ENCODE measurements at places on chromosomes 1 and 21.
A peak's percentile ranks its signal among the peaks of the same experiment; 100 is the strongest.

- no peak for DNase-seq
Observed at GRCh38 chr1:41370756-41371420, 9.7 kb downstream of the FOXO6 start.

DNA sequence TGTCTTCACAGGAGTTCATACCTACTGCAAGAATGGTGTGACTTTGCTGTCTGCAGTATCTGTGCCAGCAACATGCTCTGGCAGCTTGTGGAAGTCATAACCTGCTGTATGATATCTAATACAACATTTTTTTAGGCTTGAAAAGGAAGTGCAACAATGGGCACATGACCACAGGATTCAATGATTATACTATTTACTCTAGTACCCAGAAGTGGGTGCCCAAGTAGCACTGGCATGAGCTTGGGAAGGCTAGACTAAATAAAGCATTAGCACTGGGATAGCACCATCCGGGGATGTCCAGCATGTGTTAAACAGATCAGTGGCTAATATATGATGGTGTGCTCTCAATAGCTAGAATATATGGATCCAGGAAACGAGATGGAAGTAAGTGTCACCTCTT lies 98.6 kb upstream of the PDE4B start:
- DNase-seq: no peak

- DNase-seq: no peak
Observed at GRCh38 chr21:45995686-45996179, 14.2 kb downstream of the COL6A1 start.

DNA sequence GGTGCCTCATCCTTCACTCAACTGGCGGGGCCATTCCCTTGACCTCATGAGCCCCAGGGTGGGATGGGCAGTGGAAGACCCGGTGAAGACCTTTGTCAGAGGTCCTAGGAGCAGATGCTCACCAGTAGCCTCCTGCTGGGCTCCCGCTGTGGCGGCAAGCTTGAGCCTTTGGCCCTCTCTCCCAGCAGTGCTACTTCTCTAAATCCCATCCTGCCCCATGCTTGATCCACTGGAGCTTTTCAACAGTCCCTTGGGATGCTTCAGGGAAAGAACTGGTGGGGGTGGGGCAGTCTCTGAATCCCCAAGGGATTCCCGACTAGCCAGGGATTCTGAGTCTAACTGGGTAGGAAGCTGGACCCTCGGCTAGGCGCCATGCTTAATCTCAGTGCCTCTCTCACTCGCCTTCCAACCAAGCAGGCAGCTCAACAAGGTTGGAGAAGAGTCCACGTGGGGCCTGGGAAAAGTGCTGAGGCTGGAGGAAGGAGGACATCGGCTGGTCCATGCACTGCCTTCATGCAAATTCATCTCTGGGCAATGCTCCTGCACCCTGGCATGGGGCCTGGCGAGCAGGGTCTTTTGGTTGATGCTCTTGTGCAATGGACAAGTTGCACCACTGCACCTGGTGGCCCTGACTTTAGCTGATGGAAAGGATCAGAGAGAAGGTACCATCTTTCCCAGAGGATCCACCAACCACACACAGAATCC lies 190.3 kb downstream of the GRIK3 start:
- DNase-seq: no peak

GRCh38 chr1:72759486-72759885 lies 477.1 kb upstream of the NEGR1 start:
- peak; percentile 64 for DNase-seq

- no peak for DNase-seq
Observed at GRCh38 chr1:39915499-39916129, 13.9 kb upstream of the MYCL start.

DNA sequence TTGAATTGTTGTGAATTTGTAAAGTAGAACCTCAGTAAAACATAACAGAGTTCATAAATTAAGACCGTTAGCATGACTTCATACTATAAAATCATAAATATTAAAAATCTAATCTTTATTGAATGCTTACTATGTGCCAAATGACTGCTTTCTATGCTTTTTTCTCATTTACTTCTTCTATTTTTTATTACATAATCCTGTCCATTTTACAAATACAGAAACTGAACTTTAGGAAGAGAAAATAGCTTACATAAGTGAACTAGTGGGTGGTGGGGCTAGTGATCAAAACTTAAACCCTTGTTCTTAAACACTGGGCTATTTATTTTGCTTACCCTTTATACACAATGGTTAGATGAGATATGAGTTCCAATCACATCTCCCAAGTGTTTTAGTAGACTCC lies 122.3 kb downstream of the ZC3H11B start:
- DNase-seq: no peak

GRCh38 chr21:42113926-42114409 lies 42.9 kb downstream of the UMODL1 start:
- no peak for DNase-seq

DNA sequence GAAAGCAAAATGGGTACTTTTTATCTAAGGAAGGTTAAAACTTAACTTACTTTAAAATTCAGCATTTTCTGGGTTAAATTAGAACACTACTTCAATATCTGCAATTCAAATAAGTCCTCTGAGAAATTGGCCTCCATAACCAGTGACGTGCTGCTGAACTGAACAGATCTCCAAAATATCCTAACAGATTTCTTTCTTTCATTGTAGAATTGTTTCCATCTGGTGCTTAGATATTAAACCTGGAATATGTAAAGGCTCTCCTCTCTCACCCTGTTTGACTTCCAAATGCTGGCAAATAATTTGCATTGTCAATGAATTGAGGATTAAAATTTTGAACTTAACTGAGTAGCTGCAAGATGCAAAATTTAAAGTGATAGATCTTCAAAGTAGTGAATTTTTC lies 316.9 kb upstream of the CXADR start:
- no peak for DNase-seq

GRCh38 chr1:201678264-201679101 lies 139.6 kb downstream of the NAV1 start:
- DNase-seq: peak; percentile 36

Measured in fibroblast of skin of right biceps (primary cell).